Left lung (tissue), 14 donors: ENCODE measurements at places on chromosomes 3 and 15. TPM values are rescaled to one million over a fixed set of nuclear protein-coding genes. Genes with fewer than 3 reads are reported as not detected.

DNA sequence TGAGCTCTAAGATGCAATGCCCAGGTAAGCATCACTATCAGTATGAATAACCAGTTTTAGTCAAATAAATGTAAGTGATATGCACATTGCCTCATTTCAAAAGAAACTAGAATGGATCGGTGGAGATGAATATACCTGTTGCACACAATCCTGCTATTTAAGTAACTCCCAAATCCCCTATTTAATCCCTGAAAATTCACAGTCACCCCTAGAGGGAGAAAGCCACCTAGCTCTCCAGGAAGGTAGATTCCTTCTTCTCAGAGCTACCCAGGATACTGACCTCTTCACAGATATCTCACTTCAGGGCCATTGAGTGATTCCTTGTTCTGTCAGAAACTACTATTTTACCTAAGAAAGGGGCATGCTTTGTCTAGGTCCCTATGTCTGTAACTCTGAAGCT is 11.7 kb downstream of the LSAMP start:
- DNase-seq = no peak

Gene C3orf85
- not detected for polyA plus RNA-seq

- DNase-seq = no peak
Observed at GRCh38 chr15:29970402-29970695, 112.4 kb upstream of the GOLGA8J start.

Gene ZNF660
- 17.1 TPM for polyA plus RNA-seq

Gene NLGN1
- polyA plus RNA-seq = 6.9 TPM
